Astrocyte of the spinal cord (primary cell): ENCODE measurements at places on chromosomes 12 and 14.
A peak's percentile ranks its signal among the peaks of the same experiment; 100 is the strongest.

DNA sequence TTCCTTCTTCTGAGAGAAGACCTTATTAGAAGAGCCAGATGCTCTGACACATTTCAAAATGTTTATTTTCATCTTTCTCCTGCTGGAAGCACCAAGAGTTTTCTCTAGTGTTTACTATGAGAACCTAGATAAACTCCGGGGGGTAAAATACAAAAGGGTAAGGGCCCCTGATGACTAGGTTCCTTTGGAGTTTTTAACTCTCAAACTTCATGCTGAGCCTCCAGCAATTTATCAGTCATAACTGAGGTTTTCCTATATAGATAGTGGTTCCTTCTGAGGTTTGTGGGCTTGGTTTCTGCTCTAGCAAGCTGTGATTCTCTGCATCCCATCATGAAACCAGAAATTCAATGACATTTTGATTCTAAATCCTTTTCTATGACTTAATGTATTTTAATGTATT, 210.9 kb downstream of the LRFN5 start:
- DNase-seq, result peak; percentile 74

- peak; percentile 44 for DNase-seq
These were observed at the start of gene ALX1 for GRCh38 chr12:85280165-85280983. ALX1 (plus strand) TSS chr12:85280220; CDS start chr12:85280262, 42 bp downstream.

- no peak for DNase-seq
These were observed 95.5 kb upstream of the SLC16A7 start for GRCh38 chr12:59500335-59500734.

DNA sequence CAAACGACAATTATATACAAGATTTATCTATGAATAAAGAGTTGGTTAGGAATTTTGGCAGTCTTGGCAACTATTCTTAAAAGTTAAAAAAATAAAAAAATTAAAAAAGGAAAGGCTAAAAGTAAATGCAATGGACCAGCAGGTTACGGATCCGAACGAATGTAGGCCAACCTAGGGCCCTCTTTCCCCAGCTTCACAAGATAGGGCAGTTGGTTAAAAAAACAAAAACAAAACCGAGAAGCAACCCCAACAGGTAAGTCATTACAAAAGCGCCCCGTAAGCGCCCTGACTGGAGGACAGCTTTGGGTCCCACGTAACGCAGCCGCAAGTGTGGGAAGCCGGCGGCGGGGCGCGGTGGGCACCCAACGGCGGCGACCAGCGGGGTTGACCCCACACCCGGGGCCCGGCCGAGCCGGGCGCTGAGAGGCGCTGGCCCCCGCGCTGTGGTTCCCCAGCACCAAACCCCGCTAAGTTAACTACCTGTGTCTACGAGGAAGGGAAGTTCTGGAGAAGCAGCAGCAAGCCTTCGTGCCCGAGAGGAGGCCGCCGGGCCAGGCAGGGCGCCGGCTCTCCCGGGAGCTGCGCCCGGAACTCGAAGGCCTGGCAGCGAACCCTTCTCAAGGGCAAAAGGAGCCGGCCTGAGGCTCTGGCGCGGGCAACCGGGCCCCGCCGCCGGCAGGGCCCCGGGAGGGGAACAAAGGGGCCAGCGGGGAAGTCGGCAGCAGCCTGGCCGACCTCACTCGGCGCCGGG, 882 bp downstream of the HECTD1 start:
- DNase-seq, result peak; percentile 9

DNA sequence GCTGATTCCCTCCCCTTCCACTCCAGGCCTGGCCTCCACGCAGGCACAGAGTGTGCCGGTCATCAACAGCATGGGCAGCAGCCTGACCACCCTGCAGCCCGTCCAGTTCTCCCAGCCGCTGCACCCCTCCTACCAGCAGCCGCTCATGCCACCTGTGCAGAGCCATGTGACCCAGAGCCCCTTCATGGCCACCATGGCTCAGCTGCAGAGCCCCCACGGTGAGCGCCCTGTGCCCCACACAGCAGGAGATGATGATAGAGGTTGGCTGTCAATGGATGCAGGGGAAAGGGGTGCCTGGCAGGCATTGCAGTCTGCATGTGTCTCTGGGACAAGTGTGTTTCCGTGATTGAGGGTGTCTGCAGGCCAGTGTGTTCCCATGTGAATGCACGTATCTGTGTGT, 18.8 kb downstream of the C12orf43 start:
- no peak for DNase-seq

- no peak for DNase-seq
These were observed at the start of gene KLRK1 for GRCh38 chr12:10389904-10390303. KLRK1 (minus strand) TSS chr12:10390041; CDS start chr12:10388810, 1,231 bp downstream.

DNA sequence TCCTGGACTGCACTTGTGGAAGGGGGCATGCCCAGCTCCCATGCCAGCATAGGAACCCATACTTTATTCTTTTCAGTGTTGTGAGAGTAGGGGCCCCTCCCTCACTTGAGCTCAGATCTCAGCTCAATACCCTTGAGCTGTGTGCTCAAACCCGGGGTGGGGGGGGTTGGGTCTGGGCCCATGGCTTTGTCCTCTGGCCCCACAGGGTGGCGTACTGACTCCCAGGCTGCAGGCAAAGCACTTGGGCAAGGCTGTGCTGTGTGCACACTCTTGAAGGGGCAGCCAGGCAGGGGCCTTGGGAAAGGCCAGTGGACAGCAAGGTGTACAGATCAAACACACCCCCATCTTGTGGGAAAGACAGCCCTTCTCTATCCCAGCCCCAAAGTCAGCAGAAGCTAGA, 81.8 kb downstream of the WIF1 start:
- DNase-seq, result no peak
